ENCODE measurements at places on chromosomes 13 and 19. TPM values are rescaled to one million over a fixed set of nuclear protein-coding genes. Genes with fewer than 3 reads are reported as not detected.

DNA sequence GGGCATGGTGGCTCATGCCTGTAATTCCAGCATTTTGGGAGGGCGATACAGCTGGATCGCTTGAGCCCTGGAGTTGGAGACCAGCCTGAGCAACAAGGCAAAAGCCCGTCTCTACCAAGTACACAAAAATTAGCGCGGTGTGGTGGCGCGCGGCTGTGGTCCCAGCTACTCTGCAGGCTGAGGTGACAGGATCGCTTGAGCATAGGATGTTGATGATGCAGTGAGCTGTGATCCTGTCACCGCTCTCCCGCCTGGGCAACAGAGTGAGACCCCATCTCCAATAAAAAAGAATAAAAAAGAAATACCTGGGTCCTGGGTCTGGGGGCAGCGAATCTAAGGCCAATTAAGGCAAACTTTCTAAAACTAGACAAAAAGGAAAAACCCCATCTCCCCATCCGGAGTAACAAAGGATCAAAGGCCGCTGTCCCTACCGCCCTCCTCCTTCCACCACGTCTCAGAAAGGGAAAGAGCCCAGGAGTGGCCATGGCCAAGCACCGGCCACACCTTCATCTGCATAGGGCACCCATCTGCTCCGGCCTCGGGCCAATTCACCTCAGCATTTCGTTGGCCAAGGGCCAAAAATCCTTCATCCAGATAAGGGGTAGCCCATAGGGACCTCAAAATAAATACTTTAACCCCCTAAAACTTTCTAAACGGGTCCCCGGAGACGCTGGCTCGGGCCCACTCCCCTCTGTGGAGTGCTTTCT lies 851 bp downstream of the ZNF320 start:
- no peak for DNase-seq

DNA sequence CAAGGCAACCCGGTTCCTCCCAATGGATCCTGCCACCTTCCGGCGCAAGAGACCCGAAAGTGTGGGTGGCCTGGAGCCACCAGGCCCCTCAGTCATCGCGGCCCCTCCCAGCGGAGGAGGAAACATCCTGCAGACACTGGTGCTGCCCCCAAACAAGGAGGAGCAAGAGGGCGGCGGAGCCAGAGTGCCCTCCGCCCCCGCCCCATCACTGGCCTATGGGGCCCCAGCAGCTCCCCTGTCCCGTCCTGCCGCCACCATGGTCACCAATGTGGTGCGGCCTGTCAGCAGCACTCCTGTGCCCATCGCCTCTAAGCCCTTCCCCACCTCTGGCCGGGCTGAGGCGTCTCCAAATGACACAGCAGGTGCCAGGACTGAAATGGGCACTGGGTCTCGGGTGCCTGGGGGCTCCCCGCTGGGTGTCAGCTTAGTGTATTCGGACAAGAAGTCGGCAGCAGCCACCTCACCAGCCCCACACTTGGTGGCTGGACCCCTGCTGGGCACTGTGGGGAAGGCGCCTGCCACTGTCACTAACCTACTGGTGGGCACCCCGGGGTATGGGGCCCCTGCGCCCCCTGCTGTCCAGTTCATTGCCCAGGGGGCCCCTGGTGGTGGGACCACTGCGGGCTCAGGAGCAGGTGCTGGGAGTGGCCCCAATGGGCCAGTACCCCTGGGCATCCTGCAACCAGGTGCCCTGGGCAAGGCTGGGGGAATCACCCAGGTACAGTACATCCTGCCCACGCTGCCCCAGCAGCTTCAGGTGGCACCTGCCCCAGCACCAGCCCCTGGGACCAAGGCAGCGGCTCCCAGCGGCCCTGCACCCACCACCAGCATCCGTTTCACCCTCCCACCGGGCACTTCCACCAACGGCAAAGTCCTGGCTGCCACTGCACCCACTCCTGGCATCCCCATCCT lies 11.2 kb upstream of the PRR19 start:
- no peak for DNase-seq

DNA sequence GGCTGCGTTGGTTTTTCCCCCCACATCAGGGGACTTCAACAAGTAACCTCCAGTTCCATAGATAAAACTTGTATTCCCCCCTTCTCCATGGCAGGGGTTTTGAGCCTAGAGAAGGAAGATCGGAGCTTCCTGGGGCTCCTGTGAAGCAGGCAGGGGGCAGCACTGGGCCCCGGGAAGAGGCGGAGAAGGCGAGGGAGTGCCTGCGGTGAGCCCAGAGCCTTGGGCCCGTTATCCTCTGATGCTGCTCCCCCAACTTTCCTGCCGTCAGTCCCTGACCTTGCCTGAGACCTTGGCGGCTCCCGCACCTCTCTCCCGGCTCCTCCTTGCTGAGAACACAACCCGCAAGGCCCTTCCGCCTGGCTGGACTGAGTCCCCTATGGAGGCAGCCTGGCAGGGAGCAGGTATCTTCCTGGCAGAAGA lies 2.5 kb downstream of the LIPE start:
- DNase-seq, result no peak

DNA sequence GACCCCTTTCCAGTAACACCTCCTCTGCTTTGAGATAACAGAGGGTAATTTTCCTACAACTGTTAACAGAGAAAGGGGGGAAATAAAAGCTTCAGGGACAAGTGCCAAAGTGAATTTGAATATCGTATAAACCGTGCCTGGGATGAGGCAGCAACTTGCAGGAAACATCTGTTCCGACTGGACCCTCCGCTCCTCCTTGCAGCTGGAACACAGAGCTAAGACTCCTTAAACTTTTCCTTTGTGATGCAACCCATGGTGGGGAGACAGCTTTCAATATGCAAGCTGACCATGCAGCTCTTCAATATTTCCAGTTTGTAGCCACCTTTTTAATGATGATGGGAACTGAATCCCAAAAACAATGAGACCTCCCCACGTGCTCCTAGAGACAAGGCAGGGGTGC lies 432.6 kb downstream of the ZNF536 start:
- no peak for DNase-seq

GRCh38 chr19:52659013-52659412 lies 20.9 kb upstream of the ZNF83 start:
- no peak for DNase-seq

GRCh38 chr19:48400018-48400742 lies 6.7 kb downstream of the GRIN2D start:
- no peak for DNase-seq

DNA sequence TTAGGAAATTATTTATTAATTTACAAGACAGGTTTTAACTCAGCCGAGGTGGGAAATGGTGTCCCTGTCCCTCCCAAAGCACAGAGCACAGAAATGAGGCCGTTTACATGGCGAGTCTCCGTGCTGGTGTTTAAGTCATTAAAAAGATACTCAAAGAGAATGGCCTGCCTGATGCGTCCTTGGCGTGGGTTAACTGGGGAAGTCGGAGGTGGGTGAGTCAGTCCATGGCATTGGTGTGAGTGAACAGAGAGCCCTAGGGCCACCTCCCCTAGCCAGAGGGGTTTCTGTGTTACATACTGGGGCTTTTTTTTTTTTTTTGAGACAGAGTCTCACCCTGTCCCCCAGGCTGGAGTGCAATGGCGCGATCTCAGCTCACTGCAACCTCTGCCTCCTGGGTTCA lies 3.9 kb downstream of the FEM1A start:
- DNase-seq, result no peak

DNA sequence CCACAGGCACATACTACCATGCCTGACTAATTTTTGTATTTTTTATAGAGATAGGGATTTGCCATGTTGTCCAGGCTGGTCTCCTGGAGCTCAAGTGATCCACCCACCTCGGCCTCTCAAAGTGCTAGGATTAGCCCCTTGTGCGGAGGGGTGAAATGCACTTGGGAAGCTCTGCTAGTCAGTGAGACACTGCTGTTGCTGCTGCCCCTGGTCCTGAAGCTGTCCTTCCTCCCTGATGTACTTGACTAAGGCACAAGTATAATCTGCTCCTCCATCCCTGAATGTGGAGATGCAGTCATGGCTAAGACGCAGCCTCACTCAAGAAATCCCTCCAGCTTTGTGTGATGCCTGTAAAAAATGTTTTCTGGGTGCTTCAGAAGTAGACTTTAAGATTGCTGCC lies 124.5 kb downstream of the KCTD15 start:
- DNase-seq, result no peak

- no peak for DNase-seq
Observed at GRCh38 chr19:38666663-38667511, 19.4 kb downstream of the ACTN4 start.

DNA sequence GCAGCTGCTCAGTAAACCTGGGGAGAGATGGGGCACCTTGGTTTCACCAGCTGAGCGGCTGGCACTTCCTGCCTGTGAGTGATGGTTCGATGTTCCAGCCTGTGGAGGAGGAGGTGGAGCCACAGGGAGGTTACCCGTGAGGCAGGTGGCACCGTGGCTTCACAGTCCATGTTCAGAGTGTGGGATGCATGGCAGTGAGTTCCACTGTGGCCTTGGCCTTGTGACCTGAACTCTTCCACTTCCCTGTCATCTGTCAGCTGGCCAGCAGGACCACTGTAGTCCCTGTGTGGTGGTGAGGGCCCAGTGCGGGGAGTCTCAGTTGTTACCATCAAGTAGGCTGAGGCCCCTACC lies 16.9 kb downstream of the SMARCA4 start:
- DNase-seq, result no peak

DNA sequence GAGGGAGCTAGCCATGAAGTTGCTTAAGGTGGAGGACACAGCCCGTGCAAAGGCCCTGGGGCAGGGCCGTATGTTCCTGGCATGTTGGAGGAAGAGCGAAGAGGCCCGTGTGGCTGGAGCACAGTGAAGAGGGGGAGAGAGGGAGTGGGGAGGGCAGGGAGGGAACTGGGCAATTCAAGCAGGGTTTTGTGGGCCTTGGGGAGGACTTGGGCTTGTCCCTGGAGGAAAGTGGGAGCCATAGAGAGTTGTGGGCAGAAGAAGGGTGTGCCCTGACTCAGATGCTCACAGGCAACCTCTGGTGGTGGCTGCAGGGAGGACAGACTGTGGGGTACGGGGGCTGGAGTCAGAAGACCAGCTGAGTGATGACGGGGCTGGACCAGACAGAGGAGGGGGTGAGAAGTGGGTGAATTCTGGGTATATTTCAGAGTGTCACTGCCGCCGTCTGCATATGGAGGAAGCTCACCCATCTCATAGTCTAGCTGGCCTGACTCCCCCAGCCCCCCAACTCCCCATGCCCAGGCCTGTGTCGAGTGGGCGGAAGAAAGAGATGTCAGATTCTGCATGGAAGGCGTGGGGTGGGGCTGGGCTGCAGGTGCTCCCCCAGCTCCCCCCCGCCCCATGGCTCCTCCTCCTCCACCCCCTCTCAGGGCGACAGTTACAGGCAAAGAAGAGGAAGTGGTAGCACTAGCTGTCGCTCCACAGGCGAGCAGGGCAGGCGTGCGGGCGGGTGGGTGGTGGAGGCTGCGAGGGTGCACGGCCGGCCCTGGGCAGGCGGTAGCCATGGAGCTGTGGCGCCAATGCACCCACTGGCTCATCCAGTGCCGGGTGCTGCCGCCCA lies at the start of gene VAV1:
TSS of gene VAV1 (plus strand) at position 681 of the 838 bp plus-strand sequence. CDS start at position 781, 100 bp downstream.
- DNase-seq, result no peak

- no peak for DNase-seq
Observed at GRCh38 chr13:69243366-69243765, 864.3 kb upstream of the ATXN8OS start.

- DNase-seq, result no peak
Observed at GRCh38 chr13:51475727-51476501, 23.1 kb upstream of the INTS6 start.

- DNase-seq, result no peak
Observed at GRCh38 chr13:77375560-77376108, 48.7 kb upstream of the MYCBP2 start.

DNA sequence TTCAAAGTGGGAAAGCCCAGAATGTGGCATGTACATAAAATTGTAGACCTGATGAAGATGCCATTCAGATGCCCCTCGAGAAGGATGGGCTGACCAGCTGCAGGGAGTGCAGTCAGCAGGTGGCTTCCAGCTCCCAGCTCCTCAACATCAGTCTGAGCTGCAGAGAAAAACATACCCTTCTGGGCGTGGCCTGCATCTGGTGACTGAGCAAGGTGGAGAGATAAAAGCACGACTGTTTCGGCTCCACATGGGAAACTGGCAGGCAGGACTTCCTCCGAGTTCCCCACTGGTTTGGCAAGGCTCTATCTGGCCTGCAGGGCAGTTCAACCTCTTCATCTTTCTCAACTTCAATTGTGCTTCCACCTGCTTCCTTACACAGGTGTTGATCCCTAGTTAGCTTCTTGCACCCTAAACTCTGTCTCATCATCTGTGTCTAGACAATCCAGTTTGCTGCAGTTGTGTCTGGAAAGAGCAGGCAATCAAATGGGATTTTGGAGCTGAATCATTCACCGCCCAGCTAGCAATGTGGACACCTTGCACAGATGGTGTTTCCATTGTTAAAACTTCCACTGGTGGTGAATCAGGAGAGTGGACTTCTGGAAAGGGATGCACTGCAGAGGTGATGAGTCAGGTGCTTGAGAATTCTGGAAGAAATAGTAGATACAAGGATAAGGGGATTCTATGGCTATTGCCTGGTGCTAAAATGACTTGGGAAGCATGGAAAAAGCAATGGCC lies 56.8 kb downstream of the POLR1D start:
- DNase-seq, result no peak

GRCh38 chr13:85148009-85148408 lies 651.2 kb downstream of the SLITRK6 start:
- DNase-seq, result peak; percentile 19

DNA sequence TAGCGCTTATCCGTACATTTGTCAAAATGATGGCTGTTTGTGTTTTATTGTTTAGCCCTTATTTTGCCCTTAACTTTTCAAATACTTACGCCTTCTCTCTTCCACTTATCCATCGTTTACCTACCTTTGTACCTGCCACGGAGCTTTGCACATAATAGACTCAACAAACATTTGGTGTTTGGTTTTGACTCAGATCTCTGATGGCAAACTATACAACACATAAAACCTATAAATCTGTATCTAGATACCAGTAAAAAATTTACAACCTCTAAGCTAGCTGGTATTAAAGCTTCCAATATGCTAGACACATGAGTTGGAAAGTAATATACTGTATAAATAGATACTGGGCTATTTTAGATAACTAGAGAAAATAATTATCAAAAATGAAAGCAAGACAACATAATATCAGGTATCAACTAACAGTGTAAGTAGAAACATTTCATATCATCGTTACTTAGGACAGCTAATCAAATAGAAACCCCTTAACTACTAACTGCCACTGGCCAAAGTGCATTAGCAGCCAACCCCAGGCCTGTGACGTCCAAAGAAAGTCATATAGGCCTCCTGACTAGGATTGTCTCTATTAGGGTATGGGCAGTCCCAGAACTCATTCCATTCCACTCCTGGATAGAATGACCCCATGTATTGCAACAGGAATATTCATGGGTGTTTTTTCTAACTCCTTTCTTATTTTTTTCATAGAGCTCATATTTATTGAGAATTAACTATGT lies 53.8 kb downstream of the KCTD12 start:
- no peak for DNase-seq

GRCh38 chr13:107736170-107736569 lies 479.2 kb downstream of the LIG4 start:
- DNase-seq, result no peak

- DNase-seq, result no peak
Observed at GRCh38 chr19:16376649-16377048, 52.0 kb downstream of the KLF2 start.

- peak; percentile 57 for DNase-seq
Observed at GRCh38 chr13:41802684-41803444, 158.0 kb downstream of the VWA8 start.

The PLEKHG2 gene
- total RNA-seq, result 46.9 TPM

The CYP2F1 gene
- not detected for total RNA-seq

The SLC10A2 gene
- total RNA-seq, result not detected
